Activated naive CD4-positive, alpha-beta T cell treated with Interleukin-2 at 50 U/mL for 16 hours (primary cell): ENCODE measurements at places on chromosomes 16 and 17.

GRCh38 chr17:40809721-40810421, 10.1 kb upstream of the KRT28 start:
- no peak for DNase-seq

DNA sequence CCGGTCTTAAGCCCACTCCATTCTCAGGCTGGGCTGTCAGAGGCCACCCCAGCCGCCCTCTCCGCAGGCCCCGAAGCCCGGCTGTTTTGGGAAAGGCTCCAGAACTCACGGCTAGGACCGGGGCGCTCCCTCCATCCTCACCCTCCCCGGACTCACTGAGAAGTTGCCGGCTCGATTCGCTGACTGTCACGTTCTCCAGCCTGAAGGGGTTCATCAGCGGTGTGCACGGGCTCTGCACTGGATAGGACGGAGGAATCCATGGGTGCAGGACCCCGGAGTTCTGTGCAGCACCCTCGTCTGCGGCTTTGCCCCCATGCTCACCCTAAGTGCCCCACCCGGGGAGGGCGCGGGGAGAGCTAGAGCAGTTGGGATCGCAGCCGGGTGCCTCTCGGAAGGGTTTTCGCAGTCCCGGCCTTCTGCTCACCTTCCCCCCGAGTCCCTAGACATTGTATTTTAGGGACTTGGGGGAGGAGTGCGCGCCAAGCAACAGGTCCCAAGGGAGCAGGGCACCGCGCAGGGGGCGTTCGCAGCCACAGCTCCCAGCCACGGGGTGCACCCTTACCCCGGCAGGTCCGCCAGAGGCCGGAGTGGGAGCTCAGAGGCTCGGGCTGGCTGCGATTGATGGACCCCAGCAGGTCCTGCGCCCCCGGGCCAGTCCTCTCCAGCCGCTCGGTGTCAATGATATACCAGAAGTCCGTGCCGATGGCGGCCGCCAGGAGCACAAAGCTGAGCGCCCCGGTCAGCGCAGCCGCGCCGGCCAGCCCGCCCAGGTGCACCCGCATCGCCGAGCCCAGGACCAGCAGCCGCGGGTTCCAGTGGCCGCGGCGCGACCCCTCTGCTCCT, 1.0 kb downstream of the TMEM114 start:
- DNase-seq: no peak

DNA sequence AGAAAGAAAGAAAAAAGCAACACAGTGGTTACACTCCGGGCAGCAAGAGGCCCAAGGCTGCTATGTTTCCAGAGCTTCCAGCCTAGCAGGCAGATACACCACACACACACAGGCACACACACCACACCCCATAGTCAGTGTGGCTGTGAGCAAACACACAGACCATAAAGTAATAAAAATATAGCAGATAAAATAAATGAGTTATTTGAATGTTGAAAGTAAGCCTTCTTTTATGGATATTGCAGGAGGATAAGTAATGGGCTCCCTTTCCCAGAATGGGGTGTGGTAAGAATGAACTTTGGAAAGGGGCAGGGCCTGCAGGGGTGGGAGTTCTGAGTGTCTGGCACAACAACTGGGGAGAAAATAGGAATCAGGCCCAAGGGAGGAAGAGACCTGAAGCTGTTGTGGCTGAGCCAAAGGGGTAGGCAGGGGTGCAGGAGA, 4.8 kb upstream of the CDK5RAP3 start:
- no peak for DNase-seq

GRCh38 chr17:44942456-44942855, 5.1 kb downstream of the KIF18B start:
- no peak for DNase-seq

- no peak for DNase-seq
Observed at GRCh38 chr17:52410781-52411180, 252.3 kb upstream of the CA10 start.

DNA sequence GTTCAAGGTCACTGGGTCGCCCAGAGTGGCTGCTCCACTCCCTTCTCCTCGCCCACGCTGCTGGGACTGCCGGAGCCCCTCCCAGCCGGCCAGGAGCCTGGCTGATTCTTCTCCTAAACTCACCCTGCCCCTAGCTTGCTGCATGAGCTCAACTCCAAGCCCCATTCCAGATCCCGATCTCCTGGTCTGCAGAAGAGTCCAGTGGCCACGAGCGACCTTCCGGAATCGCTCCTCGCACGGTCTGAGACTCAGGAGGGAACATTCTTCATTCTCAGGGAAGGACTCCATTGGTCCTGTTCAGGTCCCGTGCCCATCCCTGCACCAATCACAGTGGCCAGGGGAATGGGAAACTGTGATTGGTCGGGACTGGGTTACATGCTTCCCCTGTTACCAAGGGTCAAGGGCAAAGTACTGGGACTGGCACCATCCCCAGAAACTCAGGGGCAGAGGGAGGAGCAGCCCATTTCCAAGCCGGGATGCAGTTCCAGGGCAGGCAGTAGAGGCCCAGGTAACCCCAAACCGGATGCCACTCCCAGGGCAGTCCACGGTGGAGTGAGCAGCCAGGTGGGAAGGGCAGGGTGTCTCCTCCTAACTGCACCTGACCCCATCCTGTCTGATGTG, 24.5 kb upstream of the CIBAR2 start:
- no peak for DNase-seq

- no peak for DNase-seq
Observed at GRCh38 chr16:64975821-64976220, 146.0 kb downstream of the CDH11 start.

GRCh38 chr16:85736921-85737320, 14.0 kb downstream of the C16orf74 start:
- DNase-seq: no peak

- no peak for DNase-seq
Observed at GRCh38 chr17:30271102-30271501, 20.6 kb downstream of the BLMH start.

- DNase-seq: no peak
Observed at GRCh38 chr16:55871411-55872038, 3.6 kb downstream of the CES5A start.

- DNase-seq: no peak
Observed at GRCh38 chr17:65627891-65628643, 66.6 kb upstream of the AXIN2 start.
